Activated T-cell treated with anti-CD3 and anti-CD28 coated beads for 48 hours (primary cell): ENCODE measurements at places on chromosomes 1 and 21.

DNA sequence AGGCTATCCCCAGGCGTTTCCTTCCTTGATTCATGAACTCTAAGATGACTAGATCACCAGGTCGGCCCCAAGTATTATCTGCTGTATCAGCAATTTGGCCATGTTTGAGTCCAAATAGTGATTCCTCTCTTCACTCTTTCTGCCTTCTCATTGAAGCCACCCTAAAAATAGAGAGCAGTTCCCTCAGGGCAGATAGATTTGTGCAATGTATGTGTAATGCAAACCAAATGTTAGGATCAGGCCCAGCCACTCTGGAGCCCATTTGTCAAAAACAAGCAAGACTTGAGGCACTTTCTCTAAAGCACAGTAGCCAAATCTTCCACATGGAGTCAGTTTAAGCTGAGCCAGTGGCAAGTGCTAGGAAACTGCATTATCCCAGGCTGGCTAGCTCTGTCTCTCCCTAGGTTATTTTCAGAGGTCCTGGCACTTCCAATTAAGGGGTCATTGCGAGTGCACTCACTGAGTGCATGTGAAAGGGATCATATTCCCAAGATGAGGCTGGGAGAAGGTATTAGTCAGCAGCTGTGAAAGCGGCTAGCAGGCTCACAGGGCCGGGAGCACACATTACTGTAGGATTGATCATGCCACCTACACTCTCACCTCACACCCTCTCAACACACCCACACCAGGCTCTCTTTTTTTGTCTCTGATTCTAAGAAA is 97.9 kb upstream of the RAB3GAP2 start:
- DNase-seq = no peak

DNA sequence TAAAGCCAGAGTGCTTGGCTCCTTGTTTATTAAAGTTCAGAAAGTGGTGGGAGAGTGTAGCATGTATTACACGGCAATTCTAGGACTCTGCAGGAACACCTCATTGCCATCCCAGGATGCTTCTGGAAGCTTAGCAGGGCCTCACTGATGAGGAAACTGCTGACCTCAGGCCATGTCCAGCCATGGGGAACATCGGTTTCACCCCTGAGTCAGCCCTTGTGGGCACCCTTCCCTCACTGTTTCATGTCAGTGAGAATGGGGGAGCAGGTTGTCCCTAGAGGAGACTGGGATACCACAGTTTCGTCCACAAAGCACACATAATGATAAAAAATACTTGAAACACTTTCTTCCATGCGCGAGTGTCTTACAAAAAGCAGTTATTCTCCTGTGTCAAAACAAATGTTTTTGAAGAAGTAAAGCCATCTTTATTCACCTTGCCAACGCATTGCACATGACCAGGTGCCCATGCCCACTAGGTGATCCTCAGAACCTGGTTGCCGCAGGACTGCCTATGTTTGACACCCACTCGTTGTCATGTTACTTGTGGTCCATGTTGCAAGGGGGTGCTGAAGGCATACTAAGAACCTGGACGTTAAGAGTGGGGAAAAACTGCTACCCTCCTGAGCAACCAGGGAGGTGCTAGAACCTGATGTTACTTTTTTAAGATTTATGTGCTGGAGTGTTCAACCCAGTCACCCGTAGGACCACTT is 41.2 kb upstream of the TTC22 start:
- DNase-seq = no peak

- no peak for DNase-seq
Observed at GRCh38 chr1:155513300-155513916, 49.2 kb downstream of the ASH1L start.

DNA sequence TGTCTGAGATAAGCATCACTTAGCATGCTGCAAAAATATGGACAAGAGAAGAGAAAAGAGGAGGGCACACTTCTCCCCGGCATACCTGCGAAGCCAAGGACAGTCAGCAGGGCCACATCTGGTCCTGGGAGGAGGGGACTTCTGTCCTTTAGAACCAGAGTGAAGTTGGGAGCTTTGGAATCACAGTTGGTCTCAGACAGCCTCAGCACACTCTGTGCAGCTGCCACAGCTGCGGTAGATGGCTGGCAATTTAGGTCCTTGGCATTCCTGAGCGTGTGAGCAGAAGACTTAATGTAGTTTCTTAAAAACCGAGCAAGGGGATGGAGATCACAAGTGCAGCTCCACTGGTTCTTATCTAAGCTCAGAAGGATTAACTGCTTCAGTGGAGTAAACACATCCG is 32.3 kb downstream of the LRRC53 start:
- DNase-seq = no peak

DNA sequence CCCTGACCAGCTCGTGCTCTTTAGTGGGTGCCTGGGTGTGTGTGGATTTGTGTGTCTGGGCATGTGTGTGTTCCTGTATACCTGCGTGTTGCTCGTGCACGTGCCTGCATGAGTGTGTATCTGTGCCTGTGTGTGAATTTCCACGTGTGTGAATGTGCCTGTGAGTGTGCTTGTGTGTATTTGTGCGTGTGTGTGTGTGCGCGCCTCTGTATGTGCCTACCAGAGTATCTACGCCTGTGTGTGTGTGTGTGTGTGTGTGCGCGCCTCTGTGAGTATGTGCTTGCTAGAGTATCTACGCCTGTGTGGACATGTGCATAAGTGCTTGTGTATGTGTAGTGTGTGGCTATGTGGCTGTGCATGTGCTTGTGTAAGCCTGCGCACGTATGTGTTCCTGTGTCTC is 691 bp upstream of the SELENBP1 start:
- no peak for DNase-seq

- DNase-seq = no peak
Observed at GRCh38 chr1:93395195-93395594, 49.5 kb downstream of the DR1 start.

- no peak for DNase-seq
Observed at GRCh38 chr21:46031484-46031883, 49.9 kb downstream of the COL6A1 start.
